ENCODE measurements at places on chromosomes 12 and 14. TPM values are rescaled to one million over a fixed set of nuclear protein-coding genes. Genes with fewer than 3 reads are reported as not detected.

DNA sequence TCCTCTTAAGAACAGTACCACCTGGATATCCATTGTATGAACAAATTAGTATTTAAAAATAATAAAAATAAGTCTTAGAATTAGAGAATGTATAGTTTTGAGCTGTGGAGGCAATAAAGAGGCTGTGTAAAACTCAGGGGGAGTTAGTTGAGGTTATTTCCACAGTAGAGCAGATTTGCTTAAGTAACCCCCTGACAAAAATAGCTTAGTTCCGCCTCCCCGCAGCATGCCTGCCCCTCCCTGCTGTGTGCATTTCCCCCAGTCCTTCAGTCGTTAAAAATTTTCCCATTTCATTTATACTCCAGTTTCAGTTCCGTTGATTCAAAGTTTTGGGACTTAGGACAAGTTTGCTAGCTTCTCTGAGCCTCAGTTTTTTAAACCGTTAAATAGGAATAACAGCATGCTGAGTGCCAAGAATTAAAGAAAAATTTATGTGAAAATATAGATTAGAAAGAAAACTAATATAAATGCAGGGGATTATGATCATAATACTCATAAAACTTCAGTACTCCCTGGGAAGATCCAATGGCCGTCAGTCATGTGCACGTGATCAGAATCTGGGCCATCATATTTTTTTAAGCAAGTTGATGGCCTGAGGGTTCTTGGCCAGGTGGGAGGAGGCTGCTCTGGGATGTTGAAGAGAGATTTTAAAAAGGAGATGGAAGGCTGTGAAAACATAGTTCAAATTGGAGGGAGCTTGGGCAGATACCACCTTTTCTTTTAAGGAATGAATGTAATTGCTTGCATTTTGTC is 14.5 kb upstream of the SLC38A2 start:
- DNase-seq: no peak

ANKRD33 gene
- not detected for total RNA-seq

DNA sequence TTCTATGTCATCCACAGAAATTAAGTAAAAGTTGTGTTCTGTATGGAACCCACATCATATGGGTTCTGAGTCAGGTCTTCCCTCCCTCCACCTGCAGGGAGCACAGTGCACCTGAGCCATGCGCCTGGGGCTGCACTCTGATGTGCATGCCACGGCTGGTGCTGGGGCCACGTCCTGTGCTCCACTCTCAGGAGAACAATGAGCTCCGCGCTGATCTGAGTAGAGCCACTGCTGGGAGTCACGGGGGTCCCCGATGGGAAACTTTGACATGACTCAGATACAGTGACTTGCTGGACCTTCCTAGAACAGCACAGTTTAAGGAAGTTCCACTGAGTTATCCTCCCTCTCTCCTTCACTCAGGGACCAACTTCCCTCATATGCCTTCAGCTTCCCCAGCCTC is 683.4 kb downstream of the TMEM121 start:
- no peak for DNase-seq

- peak; percentile 33 for DNase-seq
Observed at GRCh38 chr12:69570545-69571399, 14.5 kb upstream of the CCT2 start.

DNA sequence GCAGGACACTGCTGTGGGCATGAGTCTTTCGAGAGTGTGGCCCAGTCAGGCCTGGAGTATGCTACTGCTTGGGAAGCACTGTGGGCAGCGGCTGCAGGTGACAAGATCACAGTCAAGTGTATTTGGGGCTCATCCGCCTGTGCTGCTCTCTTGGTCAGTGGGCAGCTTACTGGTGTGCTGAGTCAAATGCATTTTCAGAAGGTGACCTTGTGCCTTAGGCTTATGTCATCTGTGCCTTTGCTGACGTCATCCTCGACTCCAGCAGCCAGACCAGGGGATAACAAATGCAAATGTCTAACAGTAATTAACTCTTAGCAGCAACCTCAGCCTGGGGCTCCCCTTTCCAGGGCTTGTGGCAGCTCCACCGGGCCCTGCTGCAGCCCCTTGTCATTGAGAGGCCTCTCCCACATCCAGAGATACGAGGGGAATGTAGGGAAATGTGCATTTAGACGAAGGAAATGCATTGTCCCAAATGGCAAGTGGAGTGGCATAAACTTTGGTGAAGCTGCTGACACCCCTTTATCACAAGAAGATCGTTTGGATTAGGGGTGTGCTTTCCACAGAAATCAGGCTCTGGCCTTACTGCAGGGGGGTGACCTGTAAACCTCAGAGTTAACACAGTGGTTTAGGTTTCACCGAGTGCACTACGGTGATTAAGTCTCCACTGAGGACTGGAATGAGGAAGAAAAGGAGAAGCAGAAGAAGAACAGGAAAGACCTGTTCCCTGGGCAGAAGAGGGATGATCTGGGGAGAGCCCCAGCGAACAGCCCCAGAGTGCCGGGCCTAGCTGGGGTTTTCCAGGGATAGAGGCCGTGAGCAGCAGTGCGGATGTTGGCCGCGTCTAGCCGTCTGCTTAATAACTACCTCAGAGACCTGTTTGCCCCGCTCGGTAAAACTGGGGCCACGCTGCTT is 39.7 kb downstream of the PSMA6 start:
- peak; percentile 65 for DNase-seq

DNA sequence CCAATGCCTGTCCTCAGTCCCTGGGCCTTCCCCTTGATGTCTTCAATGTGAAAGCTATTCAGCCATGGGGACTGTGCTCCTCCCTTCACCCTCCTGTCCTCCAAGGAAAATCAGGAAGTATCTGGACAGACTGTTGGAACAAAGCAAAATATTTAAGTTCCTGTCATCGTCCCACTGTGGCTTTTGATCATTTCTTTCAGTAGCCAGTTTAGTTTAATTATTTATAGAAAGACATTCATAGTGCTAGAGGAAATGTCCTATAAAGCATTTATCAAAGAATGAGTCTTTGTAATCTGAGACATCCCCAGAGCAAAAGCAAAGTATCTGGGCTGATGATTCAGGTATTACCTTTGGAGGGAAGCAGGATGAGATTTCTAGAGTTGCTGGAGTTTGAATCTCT is 254.1 kb downstream of the NRXN3 start:
- no peak for DNase-seq

DNA sequence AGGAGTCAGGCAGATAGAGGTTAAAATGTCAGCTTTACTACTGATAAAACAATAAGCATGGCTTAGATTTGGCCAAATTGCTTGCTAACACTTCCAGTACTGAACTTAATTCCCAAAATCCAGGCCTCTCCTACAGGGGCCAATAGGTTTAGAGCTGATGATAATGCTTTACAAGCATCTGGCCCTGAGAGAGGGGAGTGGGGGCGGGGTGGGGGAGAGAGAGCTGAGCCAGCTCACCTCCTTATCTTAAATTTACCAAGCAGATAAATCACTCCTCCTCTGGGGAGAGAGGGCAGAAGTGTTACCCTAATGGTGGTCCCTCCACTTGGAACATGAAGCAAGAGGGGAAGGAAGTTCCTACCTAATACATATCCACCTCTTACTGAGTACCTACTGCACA is 182.2 kb upstream of the CRY1 start:
- no peak for DNase-seq

CLEC6A gene
- total RNA-seq: not detected

GRCh38 chr12:87348071-87348470 is 681.1 kb downstream of the C12orf50 start:
- no peak for DNase-seq
